ENCODE measurements at places on chromosomes 2 and 18.
A peak's percentile ranks its signal among the peaks of the same experiment; 100 is the strongest.

DNA sequence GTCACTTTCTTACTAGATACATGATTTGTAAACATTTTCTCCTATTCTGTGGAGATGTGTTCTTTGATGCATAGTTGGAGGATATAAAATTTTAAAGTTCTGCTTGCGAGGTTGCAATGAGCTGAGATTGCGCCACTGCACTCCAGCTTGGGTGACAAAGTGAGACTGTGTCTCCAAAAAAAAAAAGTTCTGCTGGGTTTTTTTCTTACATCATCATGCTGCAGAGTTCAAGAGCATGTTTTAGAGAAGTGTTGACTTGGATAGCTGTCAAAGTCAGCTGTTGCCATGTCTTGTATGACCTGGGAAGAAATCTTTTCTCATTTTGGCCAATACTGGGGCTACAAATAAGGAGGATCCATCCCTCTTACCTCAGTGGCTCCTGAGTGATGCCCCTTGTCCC, 71.3 kb downstream of the UGGT1 start:
- no peak for DNase-seq

- DNase-seq = no peak
These were observed 12.2 kb downstream of the LONRF2 start for GRCh38 chr2:100309973-100310719.

DNA sequence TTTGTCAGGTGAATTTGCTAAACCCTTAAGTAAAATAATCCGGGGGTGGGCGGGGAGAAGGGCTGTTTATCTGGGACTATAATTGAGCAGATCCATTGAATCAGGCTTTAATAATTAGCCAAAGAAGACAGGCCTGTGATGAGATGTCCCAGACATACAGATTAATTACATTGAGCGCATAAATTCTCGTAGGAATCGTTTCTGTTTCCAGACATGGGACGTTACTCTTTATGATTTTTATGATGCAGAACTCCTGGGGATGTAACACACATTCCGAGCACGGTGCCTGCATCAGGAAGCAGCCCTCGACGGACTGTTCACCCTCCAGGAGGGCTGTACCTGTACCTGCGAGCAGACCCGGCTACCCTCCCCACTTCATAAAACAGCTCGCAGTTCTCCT, 88.9 kb downstream of the SMIM21 start:
- no peak for DNase-seq

- no peak for DNase-seq
These were observed 7.0 kb upstream of the NXPH2 start for GRCh38 chr2:138787053-138787666.

DNA sequence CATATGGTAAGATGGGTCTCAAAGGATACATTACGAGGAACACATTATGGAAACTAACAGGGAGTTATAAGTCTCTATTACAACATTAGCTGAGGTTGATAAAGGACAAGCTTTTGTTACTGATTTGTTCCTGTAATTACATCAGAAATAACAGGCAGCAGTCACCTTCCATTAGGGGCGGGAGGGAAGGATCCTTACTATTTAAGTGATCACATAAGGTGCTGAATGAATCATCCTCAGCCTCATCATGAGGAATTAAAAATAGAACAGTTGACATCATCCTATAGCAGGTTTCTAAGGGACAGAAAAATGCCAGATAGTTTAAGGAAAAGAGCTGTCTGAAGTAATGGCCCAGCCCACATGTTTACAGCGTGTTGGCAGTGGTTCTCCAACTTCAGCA, 86.9 kb upstream of the MGAT5 start:
- no peak for DNase-seq

GRCh38 chr2:219769090-219769910, 141.9 kb downstream of the SLC4A3 start:
- DNase-seq = no peak

- DNase-seq = no peak
These were observed 15.1 kb downstream of the CYRIA start for GRCh38 chr2:16650287-16651249.

DNA sequence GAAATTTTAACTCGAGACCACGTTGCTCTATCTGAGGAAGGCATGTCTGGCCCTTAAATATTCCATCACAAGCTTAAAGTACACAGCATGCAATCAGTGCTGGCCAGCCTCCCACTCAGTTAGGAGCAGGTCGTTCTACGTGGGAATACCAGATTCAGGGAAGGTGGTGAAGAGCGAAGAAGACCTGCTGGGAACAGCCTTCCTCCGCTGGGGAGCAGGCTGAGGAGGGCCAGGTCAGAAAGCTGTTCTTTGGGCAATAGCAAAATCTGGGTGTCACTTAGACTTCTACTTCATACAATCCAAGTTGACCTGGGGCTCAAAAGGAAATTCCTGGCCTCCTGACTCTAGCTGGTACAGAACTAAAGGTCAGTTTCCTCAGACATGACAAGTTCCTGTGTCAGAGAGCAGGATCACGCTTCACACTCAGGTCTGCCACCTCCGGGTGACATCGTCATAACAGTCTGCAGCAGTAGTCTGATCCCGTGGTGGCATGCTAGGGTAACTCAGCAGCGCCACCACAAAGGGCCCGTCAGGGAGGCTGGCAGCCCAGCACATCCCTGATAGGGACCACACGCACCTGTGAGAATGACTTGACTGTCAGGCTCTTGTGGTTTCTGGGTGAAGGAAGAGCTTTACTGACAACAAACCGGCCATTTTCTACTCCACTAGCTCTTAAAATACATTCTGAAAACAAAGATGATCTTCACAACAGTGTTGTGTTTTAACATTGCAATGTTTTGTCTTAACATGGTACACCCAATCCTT, 35.2 kb upstream of the NAPG start:
- peak; percentile 85 for DNase-seq

GRCh38 chr2:23503097-23503496, 118.1 kb downstream of the KLHL29 start:
- no peak for DNase-seq

GRCh38 chr2:32830196-32830595, 116.6 kb upstream of the LTBP1 start:
- DNase-seq = no peak

Data from stimulated activated naive B cell treated with anti-CD40 and anti-IgM and Interleukin-4, amounts not matched to agents 10 μg/mL and 1 μg/mL and 100 μg/mL, for 72 hours (primary cell).